ENCODE measurements at places on chromosomes 11 and 22. TPM values are rescaled to one million over a fixed set of nuclear protein-coding genes. Genes with fewer than 3 reads are reported as not detected.

Gene KRTAP5-11
- total RNA-seq: not detected

Gene GSTT2B
- total RNA-seq: 4.2 TPM

Gene RBMXL2
- total RNA-seq: not detected

Gene OR52I2
- not detected for total RNA-seq

Gene OMP
- 1.2 TPM for total RNA-seq

Gene NXPE2
- total RNA-seq: 0.09 TPM

Gene KIF18A
- 12.3 TPM for total RNA-seq

Gene APOA1
- total RNA-seq: 10.4 TPM

Gene DEPDC5
- total RNA-seq: 11.6 TPM

Gene SEC14L2
- total RNA-seq: 44.2 TPM

Gene GRM5
- 0.05 TPM for total RNA-seq
